ENCODE measurements at places on chromosomes 6 and 20.

- DNase-seq = no peak
These were observed 32.2 kb upstream of the VGLL2 start for GRCh38 chr6:117233145-117233544.

DNA sequence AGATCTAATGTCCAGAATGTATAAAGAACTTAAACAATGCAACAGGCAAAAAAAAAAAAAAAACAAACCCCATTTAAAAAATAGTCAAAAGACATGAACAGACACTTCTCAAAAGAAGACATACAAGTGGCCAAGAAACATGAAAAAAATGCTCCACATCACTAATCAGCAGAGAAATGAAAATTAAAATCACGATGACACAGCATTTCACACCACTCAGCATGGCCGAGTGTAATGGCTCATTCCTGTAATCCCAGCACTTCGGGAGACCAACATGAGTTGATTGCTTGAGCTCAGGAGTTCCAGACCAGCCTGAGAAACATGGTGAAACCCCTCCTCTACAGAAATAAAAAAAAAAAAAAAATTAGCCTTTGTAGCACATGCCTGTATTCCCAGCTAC lies 701.4 kb upstream of the NRSN1 start:
- no peak for DNase-seq

- no peak for DNase-seq
These were observed 30.9 kb upstream of the NEDD9 start for GRCh38 chr6:11263291-11263775.

GRCh38 chr6:52157301-52157941 lies 28.8 kb upstream of the IL17A start:
- no peak for DNase-seq

GRCh38 chr6:114061116-114061515 lies 90.2 kb upstream of the HDAC2 start:
- no peak for DNase-seq

DNA sequence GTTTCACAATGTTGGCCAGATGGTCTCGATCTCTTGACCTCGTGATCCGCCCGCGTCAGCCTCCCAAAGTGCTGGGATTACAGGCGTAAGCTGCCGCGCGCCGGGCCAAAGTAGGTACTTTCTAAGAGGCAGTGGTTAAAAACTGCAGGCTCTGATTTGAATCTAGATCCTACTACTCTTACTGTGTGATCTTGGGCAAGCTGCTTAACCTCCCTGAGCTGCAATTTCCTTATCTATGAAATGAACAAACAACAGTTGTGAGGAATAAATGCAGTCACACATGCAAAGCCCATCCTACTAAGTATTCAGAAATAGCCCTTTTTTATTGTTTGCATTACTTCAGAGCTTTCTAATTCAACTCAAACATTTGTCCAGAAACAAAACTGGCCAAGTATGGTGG lies 2.9 kb downstream of the FAXC start:
- DNase-seq = no peak

GRCh38 chr6:67952948-67953347 lies 682.1 kb upstream of the ADGRB3 start:
- DNase-seq = no peak

GRCh38 chr6:36615018-36615761 lies 21.0 kb downstream of the SRSF3 start:
- DNase-seq = no peak

GRCh38 chr6:67541586-67541985 lies 1093.5 kb upstream of the ADGRB3 start:
- DNase-seq = no peak

DNA sequence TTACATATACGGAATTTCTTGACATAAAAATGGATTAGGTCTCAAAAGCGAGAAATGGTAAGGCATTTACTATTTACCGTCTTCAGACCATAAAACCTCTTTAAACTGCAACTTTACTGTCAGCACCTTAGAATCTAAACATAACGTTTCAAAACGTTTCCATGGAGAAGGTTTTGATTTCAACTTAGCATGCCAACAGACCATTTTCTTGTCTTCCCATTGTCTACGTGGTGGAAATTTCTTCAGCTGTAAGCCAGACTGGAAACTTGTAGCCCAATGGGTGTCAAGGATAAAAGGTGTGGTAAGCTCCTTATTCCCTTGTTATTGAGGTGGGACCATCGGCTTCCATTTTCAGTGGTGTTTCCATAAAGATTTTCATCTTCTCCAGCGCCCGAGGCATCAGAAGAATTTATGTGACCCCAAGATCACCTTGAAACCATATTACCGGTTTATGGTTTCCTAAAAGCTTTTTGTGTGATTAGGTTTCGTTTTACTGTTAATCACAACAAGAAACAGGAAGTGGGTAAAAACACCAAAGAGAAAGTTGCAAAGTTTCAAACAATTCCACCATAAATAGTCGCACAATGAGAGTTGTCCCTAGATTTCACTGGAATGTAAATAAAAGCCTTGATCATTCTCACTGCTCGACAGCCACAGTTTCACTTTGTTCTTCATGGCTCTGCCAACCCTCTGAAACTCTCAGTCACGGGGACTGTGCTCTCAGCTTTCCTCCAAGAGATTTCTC lies 63.0 kb upstream of the CD2AP start:
- DNase-seq = no peak

DNA sequence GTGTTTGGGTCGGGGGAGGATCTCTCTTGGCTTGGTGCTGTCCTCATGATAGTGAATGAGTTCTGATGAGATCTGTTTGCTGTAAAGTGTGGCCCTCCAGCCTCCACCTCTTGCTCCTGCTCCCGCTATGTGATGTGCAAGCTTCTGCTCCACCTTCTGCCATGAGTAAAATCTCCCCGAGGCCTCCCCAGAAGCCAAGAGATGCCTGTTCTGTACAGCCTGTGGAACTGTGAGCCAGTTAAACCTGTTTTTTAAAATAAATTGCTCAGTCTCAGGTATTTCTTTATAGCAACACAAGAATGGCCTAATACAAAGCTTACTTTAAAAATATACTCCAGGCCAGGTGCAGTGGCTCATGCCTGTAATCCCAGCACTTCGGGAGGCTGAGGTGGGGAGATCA lies 11.3 kb upstream of the CCNC start:
- no peak for DNase-seq

GRCh38 chr20:22431419-22431818 lies 153.0 kb downstream of the FOXA2 start:
- DNase-seq = no peak

DNA sequence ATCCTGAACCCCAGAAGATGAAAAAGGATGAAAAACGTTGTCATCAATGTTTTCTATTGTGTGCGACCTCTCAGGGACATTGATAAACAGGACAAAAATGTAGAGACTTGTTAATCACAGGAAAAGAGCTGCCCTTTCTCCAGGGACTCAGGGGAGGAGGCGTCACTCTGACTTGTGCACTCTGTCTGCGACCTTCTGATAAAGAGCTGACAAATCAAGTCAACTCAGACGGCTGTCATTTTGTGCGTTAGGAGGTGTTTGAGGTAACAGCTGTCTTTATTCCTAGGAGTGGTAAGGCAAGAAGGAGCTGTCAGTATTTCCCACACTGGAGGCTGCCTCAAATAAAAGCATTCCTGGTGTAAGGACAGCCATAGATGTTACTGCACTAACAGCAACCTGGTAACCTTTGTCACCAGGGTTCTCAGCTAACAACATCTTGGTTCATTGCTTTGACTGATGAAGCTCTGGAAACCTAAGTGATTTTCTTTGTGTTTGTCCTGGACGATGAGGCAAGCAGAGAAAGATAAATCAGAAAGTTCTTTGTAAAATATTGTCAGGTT lies 38.6 kb upstream of the NXT1 start:
- DNase-seq = no peak

DNA sequence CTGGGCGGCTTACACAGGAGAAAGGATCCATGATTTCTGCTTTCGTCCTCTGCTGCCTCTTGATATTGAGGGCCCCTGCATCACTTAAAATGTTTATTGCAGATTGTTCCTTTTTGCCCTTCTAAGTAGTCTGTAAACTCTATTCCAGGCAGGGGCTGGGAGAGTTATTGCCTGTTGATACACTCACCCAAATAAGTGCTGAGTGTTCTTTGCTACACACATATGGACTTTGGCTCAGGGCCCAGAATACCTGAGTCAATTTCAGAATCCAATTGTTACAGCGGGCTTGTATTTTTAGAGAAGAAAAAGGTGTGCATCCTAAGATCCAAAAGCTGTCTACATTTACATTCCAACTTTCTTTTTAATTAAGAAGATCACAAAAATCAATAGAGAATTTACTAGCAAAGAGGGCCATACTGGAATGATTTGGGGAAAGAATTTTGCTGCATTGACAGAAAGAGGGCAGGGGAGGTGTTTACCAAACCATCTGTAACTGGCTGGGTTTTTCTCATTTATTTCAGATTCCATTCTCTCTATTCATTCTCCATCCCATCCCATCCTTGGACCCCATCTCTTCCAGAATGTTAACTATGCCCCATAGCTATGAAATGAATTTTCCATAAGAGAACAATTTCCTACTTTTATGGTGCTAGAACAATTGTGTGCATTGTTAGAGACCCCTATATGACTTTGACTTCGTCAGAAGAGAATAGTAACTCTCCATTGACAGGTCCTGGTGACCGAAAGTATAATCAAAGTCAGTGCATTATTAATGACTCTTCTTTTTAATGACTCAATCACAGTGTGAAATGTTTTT lies 959.9 kb upstream of the FLRT3 start:
- DNase-seq = no peak

DNA sequence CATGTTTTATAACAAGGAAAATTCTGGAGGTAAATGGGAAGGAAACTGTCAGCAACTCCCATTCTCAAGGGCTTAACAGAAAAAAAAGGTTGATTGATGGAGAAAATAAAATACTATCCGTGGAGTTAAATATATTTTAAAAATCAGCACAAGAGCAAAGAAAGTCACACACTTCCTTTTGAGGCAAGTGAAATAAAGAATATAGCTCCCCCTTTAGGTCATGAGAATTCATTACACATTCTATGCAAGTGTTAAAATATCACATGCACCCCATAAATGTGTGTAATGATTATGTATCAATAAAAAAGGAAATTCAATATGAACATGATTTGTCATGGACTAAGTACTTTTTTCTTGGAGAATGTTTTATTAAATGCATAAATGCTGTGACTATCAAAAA lies 349.2 kb downstream of the TPBG start:
- DNase-seq = no peak
